Spleen (tissue), 13 donors: ENCODE measurements at places on chromosomes 7 and 10. TPM values are rescaled to one million over a fixed set of nuclear protein-coding genes. Genes with fewer than 3 reads are reported as not detected.

DKK1 gene
- 4.4 TPM for total RNA-seq

DNA sequence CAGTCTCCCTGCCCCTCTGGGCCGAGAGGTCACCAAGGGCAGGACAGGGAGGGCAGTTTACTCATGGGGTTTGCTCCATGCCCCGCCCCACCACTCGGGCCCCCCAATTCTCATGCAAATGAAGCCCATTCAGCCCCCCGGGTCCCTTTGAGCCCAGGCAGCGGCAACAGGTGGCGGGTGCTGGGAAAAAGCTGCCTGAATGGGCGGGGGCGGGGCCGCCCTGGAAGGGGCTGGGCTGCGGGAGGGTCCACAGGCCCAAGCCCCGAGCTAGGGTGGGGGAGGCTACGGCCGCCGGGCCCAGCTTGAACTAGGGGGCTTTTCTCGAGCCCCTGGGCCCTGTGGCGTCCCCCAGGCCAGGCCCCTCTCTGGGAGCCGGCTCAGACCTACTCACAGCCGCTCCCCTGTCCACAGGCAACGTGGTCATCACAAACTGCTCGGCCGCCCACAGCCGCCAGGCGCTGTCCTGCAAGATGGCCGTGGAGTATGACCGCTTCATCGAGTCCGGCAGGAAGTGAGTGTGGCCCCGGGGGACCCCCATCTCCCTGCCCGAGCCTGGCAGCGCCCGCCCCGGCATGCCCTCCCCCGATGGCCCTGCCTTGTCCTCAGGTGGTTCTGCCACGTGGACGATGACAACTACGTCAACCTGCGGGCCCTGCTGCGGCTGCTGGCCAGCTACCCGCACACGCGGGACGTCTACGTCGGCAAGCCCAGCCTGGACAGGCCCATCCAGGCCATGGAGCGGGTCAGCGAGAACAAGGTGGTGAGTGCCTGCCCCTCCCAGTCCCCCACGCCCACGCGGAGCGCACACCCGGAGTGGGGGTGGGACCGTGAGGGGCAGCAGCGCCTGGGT, 5.5 kb downstream of the LFNG start:
- DNase-seq, result no peak

GRCh38 chr10:1628757-1629156, 108.6 kb downstream of the ADARB2 start:
- DNase-seq, result no peak

GRCh38 chr7:48594349-48594748, 330.0 kb upstream of the CDC14C start:
- DNase-seq, result no peak

GRCh38 chr7:71846160-71846559, 566.0 kb downstream of the CALN1 start:
- DNase-seq, result no peak

GRCh38 chr10:79097021-79097872, 28.5 kb downstream of the ZMIZ1 start:
- DNase-seq, result no peak

DNA sequence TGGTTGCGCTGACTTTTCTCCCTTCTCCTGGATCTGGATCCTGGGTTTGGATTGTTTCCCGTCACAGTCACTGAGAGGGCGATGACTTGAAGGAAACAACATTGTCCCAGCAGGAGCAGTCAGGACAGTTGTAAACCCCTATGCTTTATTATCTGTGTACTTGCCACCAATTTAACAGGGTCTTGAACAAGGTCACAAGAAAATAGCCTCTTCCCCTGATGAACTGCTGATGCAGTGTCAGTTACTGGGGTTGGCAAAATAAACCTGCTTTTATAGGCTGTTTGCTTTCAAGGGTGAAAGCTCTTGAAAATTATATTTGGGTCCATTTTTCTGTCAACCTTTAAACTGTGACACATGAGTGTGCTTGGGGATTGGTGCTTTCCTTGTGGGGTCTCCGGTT, 238.9 kb downstream of the ACTR3B start:
- DNase-seq, result no peak

DNA sequence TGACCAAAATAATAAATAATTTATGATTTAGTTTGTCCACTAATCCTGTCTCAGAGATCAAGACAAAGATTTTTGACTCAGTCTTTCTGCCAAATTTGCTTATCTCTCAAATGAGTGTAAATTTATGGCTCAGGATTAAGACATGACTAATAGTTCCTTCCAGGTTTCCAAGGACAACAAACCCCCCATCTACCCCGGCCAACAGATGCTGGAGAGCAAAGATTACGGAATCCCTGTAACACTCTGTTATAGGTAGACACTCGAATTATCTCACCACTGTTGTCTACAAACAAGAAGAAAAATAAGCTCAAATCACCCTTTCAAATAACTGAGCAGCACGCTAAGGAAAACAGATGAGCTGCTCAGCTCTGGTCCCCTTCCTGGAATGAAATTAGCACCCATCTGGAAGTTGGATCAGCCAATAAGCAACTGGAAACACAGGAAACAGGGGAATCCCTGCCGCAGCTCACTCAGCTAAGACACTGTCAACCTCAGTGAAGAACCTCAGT, 56.8 kb upstream of the SVIL start:
- no peak for DNase-seq
